ENCODE measurements at places on chromosomes 6 and 20. TPM values are rescaled to one million over a fixed set of nuclear protein-coding genes. Genes with fewer than 3 reads are reported as not detected.
A peak's percentile ranks its signal among the peaks of the same experiment; 100 is the strongest.

The OTOR gene
- not detected for total RNA-seq

The TRIM10 gene
- not detected for total RNA-seq

DNA sequence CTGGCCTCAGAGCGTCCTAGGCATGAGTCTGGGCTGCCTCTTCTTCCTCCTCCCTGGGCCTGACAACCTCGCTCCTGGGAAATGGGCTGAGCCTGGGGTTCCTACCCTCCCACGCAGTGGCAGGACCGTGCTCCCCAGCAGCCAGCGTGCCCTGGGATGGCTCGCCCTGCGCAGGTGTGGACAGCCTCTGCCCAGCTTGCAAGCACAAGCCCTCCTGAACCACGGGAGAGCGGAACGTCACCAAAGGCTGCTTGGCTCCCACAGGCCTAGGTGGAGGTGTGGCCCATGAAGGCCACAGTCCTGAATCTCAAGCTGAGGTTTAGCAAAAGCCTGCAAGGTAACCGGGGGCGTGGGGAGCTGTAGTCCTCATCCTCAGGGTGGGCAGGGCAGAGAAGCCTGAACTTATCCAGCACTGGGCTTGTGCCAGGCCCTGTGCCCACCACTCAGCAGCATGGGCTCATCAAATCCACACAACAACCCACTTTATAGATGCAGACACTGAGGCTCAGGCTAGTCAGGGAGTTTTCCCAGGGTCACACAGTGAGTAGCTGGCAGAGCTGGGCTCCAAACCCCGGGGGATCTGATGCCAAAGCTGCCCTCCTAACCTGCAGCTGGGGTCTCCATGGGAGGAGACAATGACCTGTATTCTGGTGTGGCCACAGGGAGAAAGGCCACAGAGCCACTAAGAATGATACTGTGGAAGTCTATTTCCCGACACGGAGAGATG lies 25.3 kb downstream of the RBM38 start:
- peaks cover 11% of the 10 kb centered on the region for H3K27me3 ChIP-seq
- H3K4me3 ChIP-seq = no peak overlapping the region
- no peak overlapping the region for H3K27ac ChIP-seq
- H3K4me1 ChIP-seq = peaks cover 4% of the 10 kb centered on the region

GRCh38 chr6:5036269-5036668 lies 32.4 kb upstream of the RPP40 start:
- peak; percentile 41 for DNase-seq
- no peaks in the 10 kb centered on the region for H3K36me3 ChIP-seq
- no peak overlapping the region for H3K27ac ChIP-seq
- no peaks in the 10 kb centered on the region for H3K4me1 ChIP-seq
- H3K27me3 ChIP-seq = no peaks in the 10 kb centered on the region
- no peak overlapping the region for H3K4me3 ChIP-seq

The PDE10A gene
- total RNA-seq = 7.4 TPM
